ENCODE measurements at places on chromosomes 2 and 18.

GRCh38 chr2:66255136-66255535 is 179.8 kb upstream of the MEIS1 start:
- no peak for DNase-seq

DNA sequence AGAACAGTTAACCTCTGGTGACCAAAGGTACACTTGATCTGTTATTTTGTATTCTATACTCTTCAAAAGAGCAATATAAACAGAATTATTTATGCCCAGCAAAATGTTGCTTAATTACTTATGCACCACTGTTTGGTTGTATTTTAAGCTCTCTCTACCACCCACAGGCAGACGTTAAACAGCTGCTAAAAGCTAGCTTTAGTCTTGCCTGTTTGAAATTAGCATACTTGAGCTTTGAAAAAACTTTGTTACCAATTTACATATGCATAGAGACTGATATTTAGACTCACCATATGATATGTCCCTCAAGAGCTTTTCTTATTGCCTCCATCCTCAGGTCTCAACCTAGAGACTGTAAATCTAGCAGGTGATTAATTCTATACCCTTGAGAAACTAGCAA is 426.9 kb downstream of the NR4A2 start:
- no peak for DNase-seq

DNA sequence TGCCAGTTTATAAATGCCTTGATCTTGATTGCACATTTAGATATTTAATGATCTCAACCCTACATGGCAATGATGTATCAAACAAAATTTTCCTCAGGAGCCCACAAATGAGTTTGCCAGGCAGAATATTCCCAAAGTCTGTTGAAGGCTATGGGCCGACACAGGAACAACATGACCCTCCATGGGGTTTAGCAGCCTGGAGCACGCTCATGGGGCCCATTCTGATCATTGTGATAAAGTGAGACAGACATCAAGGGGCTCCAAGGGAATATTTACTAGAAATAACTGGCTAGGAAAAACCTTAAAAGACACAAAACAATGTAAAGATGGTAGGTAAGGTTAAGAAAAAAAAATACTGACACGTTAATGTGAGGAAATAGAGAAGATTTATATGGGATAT is 485.4 kb downstream of the PLCL1 start:
- no peak for DNase-seq

DNA sequence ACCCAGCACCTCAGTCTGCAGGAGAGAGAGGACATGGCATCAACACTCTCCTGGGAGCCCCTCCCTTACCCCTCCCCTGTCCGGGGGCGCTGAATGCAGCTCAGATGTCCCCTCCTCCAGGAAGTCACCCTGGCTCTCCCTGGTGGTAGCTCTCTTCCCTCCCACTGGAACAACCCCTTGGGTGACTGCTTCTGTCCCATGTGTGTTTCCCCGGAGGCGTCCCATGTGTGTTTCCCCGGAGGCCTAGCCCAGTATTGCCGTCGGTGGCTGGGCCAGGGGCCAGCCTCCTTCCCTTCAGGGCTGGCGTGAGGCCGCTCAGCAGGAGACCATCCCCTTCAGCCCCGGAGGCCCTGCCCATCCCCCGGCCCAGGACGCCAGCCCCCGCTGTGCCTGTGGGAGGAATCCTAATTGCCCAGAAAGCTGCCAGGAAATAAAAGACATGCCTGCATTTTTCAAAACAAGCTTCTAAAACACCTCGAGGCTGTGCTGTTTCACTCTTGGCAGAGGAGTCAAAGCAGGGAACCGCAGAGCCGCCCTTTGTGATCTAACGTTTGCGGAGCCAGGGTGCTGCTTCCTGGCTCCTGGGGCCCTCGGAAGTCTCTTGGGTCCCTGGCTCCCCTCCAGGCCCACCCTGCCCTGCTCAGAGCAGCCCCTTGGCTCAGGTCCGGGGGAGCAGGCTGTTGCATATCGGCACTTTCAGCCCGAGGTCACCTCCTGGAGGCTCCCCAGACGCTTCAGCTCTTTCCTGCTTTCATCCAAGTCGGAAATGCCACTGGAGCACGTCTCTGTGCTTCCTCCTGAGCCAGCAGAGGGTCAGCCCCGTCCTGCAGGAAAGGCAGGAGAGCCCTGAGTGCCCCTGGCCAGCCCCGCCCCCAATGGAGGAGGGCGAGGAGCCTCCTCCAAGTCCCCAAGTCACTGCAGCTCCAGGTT is 11.4 kb downstream of the SNED1 start:
- DNase-seq, result no peak

DNA sequence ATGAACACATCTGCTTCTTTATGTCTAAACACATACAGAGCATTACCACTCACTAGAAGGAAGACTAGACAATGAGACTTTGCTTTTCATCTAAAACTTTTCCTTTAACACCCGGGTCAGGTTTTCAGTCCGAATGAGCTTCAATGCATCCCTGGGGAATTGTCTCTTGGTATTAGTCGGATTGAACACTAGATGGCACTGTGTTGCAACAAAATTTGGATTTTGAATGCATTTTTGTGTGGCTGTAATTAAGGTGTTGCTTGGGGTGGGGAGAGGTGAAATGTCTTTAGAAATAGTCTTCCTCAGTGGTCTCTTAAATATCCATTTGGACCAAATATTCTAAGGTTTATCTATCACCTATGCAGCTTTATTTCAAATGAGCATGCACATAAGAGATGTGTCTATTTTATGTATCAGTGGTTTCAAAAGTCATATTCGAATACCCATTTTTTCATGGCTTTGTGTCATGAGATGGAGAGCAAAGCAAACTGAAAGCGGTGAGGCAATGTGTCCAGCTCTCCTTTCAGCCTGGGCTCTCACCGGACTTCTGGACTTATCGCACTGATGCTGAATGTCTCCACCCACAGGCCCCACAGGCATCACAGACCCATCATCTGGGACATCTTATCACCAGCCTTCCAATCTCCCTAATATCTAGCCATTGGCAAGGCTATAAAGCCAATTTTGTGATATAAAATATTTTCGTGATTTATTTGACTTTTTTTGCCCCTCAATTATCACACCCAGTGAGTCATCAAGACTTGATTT is 510.3 kb downstream of the RNF144A start:
- no peak for DNase-seq

DNA sequence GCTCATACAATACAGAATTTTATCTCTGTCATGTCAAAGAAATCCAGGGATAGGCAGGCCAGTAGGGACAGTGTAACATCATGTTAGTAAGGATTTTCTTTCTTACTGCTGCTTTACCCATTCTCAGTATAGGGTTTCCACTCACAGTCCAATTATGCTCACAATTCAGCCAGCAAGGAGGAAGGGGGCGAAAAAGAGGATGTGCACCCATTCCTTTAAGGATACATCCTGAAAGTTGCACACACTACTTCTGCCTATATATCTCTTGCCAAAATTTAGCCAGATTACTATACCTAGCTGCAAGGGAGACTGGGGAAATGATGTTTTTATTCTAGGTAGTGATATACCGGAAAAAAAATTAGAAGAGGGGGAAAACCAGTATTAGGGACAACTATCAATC is 66.1 kb downstream of the BAZ2B start:
- no peak for DNase-seq

DNA sequence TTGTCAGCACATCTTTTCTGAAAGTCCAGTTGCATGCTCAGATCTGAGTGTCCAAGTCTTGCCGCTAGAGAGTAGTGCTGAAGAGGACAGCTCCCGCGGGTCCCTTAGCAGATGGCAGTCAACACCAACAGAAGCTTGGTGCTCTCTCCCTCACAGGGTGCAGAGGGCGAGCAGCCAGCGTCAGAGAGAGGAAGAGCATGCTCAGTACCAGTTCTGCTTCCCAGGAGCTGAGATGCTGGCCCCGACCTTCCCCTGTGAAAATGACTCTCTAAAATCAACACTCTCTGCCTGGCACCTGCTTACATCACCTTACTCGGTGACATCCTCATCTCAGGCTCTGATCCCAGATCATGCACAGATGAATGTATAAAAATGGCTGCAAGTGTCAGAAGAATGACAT is 86.0 kb upstream of the TWIST2 start:
- DNase-seq, result no peak

GRCh38 chr2:27076323-27076722 is 2.1 kb upstream of the EMILIN1 start:
- DNase-seq, result no peak
